CMK (cell line): ENCODE measurements at places on chromosomes 11 and 22.
A peak's percentile ranks its signal among the peaks of the same experiment; 100 is the strongest.

DNA sequence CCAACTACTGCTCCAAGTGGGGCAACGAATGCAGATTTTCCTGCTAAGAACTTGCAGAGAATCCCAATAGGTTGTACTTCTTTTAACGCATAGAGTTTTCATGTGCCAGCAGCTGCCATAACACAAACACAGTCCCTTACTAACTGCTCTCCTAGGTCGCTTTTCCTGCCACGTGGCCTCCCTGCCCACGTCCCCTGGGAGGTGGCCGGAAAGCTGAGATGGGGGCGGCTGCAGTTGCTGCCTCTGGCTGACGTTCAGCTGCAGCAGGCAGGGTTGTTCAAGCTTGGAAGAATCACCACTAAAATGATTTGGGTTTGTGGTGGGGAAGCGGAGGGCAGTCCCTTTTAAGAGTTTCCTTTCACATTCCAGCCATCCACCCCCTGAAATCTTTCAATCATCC, 39.3 kb downstream of the ZNF202 start:
- no peak for DNase-seq

GRCh38 chr11:132096132-132096825, 725.9 kb downstream of the NTM start:
- DNase-seq: no peak

DNA sequence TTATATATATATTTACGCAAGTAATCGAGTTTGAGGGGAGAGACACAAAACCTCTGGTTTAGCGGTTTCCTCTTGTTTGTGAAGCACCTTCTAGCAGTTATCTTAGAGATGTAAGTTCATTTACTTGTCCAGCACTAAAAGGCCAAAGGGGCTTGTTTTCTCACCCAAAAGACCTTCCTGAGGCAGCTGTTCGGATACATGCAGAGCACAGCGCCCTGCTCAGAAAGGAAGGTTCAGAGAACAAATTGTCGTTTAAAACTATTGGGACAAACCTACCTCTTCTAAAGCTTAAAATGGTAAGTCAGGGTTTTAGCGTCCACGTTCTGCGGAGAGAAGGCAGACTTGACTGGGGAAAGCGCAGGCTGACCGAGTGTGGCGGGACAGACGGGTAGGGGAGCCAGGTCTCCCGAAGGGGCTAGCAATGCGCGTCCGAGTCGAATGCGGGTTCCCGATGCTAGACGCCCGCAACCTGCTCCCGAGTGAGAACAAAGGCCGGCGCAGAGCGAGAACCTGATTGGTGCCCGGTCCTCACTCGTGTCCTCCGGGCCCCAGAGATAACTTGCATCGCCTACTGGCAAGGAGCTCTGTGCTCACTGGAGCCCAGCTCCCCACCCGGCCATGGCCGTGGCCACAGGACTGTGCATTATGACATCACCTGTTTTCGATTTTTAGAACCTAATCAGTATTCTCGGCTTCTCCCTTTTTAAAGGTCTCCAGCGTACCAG, 1.0 kb upstream of the SESN3 start:
- DNase-seq: no peak

DNA sequence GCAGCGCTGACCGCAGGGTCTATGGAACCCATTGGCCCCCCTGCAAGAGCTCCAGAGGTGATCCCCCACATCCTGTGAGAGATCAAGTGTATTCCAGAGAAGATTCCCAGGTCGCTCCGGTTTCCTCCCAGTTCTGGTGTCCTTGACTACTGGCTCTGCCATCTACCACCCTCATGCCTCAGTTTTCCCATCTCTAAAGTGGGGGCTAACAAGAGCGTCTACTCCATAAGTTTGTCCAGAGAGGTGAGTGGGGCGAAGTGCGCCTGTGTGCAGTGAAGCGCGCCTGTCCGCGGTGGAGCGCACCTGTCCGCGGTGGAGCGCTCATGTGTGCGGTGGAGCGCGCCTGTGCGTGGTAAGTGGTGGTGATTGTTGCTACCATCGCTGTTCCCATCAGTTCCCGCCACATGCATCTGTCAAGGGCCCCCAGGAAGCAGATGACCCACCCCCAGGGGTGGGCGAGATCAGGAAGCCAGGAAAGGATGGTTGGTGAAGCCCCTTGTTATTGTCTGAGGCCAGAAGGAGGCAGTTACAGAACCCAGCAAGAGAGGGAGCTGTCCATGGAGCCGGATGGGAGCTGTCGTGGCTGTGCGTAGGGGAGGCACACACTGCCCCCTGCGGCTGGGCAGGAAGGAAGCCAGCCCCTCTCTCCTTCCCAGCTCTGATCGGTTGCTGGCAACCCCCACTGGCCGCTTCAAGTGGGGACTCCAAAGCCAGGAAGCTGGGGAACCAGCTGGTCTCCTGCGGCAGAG, 73.2 kb upstream of the FGF3 start:
- DNase-seq: peak; percentile 29

DNA sequence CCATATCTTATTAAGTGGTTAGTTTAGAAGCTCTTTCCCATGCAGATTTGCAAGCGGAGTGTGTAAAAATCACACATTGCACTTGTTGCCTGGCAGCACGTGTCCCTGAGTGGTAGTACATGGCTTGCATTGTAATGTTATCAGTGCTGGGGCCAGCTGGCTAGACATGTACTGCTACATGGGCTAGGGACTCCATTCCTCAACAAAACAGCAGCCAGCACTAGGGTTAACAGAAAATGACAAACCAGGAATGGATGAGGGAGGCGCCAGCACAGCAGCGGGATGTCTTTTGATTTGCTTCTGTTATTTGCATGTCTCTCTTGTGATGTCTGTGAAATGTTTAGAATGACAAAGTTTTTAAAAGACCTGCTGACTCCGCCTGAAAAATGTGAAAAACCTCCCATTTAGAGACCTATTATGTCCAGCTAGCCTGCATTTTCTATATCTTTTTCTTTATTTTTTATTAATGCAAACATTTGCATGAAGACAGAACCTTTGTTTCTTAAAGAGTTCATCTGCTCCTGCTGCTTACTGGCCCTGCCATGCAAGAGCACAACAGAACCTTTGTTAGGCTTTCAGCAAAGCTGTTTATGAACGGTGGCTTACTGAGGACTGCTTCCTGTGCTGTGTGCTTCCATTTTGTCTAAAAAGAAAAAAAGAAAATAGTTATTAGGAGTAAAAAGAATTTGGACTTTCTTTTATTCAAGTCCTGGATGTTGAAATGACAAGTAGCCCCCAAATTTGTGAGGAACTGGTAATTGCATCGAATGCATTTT, 40.7 kb downstream of the CSTPP1 start:
- no peak for DNase-seq

DNA sequence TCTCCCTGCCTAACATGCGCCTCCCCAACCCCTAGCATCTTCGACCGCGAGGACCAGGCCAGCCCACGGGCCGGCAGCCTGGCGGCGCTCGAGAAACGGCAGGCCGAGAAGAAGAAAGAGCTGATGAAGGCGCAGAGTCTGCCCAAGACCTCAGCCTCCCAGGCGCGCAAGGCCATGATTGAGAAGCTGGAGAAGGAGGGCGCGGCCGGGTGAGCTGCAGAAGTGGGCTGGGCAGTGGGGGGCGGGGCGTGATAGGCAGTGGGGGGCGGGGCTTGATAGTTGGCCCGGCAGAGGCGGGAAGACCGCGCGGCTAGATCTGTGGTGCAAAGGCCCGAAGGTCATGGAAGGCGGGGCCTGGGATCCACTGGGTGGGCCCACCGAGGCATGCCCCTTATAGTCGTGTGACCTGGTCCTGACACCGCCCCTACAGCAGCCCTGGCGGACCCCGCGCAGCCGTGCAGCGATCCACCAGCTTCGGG, 8.7 kb downstream of the SELENOM start:
- no peak for DNase-seq

DNA sequence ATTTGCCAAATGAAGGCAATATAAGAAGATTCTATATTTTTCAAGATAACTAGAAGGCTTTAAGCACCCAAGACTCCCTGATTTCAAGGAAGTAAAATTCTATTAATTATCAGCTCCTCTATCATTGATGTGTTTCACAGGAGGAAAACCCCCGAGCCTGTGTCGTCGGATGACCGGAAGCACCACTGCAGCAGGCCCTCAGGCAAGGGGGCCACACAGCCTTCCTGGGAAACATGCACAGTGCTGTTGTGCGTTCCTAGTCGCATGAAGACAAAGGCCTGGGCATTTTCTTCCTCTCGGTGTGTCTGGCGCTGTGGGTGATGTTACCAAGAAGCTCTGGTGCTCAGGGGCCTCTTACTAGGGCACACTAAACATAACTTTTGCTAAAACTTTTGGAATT, 16.4 kb downstream of the CLTCL1 start:
- DNase-seq: no peak

GRCh38 chr22:32574411-32574810, 99.8 kb downstream of the FBXO7 start:
- no peak for DNase-seq

- DNase-seq: no peak
Measured at GRCh38 chr11:26420331-26420730, 88.4 kb downstream of the ANO3 start.

DNA sequence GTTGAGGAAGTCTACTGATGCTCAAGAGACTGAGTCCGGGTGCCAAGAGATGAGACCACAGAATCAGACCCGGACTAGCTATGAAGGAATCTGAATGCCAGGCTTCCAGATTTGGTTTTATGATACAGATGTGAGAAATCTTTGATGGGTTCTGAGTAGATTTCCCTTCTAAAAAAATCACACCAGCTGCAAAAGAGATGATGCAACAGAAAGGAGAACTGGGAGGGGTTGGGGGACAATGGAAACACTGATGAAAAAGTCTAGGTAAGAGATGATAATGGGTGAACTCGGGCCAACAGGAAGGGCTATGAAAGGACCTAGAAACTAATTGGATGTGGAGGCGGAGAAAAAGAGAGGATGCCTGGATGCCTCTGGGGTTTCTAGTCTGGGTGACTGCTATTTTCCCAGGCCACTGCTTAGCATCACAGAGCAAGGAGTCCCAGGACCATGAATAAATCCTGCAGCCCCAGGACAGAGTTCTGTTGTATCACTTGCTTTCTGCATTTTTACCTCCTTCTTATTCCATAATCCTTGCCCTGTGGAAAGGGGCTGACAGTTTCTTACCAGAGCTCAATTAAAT, 115.4 kb upstream of the SEZ6L start:
- no peak for DNase-seq

- no peak for DNase-seq
Measured at GRCh38 chr11:82601711-82602110, 132.0 kb downstream of the FAM181B start.

DNA sequence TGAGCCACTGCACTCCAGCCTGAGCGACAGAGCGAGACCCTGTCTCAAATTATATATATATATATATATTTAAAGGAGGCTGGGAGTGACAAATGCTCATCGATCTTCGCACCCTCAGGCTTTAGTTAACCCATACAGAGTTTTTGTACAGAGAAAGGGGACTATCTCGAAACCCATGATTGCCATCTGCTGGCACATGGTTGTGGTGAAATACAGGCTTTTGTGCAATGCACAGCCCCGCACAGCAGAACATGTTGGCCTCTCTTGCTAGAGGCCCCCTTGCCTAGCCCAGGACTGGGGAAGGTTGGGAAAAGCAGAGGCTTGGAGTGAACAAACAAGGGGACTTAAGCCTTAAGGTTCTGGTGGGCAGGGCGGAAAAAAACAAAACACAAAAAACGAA, 3.6 kb downstream of the MYBPC3 start:
- no peak for DNase-seq

GRCh38 chr22:46361826-46362202, 26.3 kb downstream of the TRMU start:
- DNase-seq: no peak

GRCh38 chr22:30285846-30286200, 3.5 kb downstream of the CASTOR1 start:
- no peak for DNase-seq

DNA sequence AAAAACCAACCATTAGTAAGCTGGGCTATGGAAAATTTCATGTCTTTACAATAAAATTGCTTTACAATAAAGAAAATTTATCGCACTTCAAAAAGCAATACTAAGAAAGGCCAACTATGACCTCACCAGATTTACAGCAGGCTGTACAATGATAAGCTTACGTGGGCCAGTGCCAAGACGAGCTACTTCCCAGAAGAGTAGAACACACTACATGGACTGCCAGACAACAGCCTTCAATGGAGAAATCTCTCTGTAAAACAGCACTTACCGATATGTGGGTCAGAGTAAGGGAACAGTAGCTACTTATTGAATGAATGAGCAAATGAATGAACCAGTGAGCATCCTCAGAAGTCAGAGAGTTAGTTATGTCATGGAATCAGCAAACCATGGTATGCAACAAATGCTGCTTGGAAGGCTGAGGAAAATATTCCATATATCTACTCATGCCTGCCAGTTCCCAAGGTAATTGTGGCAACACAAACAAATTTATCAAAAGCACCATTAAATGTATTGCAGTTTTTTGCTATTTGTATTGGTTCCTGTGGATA, 74.4 kb downstream of the SLC36A4 start:
- DNase-seq: no peak

DNA sequence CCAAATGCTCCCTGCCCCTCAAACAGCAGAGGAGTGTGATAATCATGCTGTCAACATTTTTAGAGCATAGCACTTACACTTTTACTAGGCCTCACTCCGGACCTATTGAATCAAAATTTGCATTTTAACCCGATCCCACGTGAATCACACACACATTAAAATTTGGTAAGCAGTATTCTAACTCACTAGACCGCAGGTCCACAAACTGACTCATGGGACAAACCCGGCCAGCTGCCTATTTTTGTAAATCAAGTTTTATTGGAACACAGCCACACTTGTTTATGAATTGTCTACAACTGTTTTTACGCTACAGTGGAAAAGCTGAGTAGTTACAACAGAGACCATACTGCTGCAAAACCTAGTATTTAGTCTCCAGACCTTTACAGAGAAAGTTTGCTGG, 43.3 kb downstream of the SNX19 start:
- DNase-seq: no peak

GRCh38 chr11:111265421-111265820, 19.9 kb downstream of the POU2AF2 start:
- DNase-seq: no peak

DNA sequence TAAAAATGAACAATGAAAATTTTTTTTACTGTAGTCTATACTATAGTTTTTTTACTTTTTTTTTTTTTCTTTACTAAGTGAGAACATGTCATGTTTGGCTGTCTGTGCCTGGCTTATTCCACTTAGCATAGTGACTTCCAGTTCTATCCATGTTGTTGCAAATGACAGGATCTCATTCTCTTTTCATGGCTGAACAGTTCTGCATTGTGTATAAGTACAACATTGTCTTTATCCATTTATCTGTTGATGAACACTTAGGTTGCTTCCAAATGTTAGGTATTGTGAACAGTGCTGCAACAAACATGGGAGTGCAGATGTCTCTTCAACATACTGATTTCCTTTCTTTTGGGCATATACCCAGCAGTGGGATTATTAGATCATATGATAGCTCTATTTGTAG, 88.1 kb upstream of the CCDC90B start:
- DNase-seq: no peak
